ENCODE measurements at places on chromosomes 4 and X. TPM values are rescaled to one million over a fixed set of nuclear protein-coding genes. Genes with fewer than 3 reads are reported as not detected.

DNA sequence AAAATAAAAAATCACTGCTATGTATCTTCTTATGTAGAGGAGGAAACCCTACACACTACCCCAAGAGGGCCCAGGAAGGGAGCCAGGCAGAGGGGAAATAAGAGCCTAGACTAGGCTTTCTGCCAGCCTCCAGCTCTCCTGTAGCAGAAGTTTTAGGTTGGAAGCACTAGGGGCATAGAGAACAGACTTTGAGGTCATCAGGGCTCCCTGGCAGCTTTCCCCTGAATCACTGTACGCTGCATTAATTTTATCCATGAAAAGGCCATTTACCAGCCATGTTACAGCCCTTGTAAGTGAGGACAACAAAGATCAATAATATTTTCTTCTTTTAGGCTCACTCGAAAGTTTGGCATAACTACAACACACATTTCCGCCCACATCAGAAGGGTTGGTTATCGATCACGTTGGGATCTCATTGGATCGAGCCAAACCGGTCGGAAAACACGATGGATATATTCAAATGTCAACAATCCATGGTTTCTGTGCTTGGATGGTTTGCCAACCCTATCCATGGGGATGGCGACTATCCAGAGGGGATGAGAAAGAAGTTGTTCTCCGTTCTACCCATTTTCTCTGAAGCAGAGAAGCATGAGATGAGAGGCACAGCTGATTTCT, 24.7 kb downstream of the RPL9 start:
- no peak overlapping the region for H3K4me3 ChIP-seq
- no peak overlapping the region for H3K27ac ChIP-seq
- no peak for DNase-seq
- H3K36me3 ChIP-seq, result no peaks in the 10 kb centered on the region

Gene SOWAHB
- total RNA-seq, result 8.4 TPM

- DNase-seq, result no peak
- H3K36me3 ChIP-seq, result peaks cover 4% of the 10 kb centered on the region
- peak overlapping the region; percentile 98 for H3K4me3 ChIP-seq
- peak overlapping the region; percentile 98 for H3K27ac ChIP-seq
- H3K4me1 ChIP-seq, result peaks cover 9% of the 10 kb centered on the region
Measured at GRCh38 chr4:101348995-101349800, 1.9 kb upstream of the PPP3CA start.

GRCh38 chr4:139214039-139214534, 37.1 kb upstream of the ELF2 start:
- H3K4me1 ChIP-seq, result peaks cover 8% of the 10 kb centered on the region
- no peaks in the 10 kb centered on the region for H3K36me3 ChIP-seq
- H3K27me3 ChIP-seq, result no peaks in the 10 kb centered on the region
- H3K27ac ChIP-seq, result peak overlapping the region; percentile 48
